ENCODE measurements at places on chromosomes 2 and 18.

- no peak for DNase-seq
Measured at GRCh38 chr2:186339716-186340115, 146.3 kb upstream of the ZC3H15 start.

- DNase-seq: no peak
Measured at GRCh38 chr18:6745504-6746031, 16.1 kb downstream of the ARHGAP28 start.

DNA sequence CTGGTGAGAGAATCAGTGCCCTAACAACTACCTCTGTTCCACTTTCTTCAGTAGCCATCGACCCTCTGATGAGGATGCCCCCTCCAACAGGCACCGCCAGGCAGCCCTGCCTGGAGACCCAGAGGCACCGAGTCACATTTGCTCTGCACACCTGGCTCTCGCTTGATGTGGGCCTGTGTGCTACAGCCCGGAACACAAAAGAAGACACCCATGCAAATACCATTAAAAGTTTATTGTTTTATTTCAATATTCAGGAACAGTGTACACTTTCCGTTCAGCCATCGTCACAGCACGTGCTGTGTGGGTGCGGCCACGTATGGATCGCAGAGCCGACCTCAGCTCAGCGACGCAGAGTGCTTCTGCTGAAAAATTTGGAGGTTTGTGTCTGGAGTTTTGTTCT lies 154.0 kb downstream of the MBP start:
- no peak for DNase-seq

DNA sequence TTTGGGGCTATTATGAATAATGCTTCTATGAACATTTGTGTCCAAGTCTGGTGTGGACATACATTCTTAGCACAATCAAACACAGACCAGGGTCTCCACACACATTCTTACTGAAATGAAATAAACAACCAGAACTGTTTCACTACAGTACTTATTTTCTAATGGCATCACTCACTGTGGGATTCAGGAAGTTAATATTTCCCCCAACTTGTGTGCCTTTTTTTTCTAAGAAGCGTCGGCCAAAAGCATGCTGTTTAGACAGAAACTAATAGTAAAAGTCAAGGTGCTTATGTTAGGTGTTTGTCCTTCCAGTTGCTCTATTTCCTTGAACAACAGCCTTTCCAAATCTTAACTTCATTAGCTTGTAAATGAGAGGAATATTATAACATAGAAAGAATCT lies 117.6 kb downstream of the DOCK10 start:
- no peak for DNase-seq

GRCh38 chr2:212428681-212429478 lies 109.7 kb downstream of the ERBB4 start:
- peak; percentile 5 for DNase-seq

DNA sequence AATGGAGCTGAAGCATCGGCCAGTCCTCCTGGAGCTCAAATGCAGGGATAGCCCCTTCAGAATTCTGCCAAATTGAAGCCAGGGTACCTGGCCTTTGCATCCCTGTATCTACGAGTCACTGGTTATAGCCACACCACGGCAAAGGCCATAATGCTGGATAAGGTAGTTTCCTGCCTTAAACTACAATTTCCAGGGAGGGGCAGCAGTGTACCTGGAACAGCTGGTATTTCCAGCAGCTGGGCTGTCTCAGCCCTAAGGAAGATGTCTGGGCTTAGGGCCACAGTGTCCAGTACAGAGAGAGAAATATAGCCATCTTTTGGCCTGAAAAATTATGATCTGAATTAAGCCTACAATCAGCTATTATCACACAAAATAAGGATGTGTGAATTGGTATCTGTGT lies 180.3 kb downstream of the GCA start:
- DNase-seq: no peak

DNA sequence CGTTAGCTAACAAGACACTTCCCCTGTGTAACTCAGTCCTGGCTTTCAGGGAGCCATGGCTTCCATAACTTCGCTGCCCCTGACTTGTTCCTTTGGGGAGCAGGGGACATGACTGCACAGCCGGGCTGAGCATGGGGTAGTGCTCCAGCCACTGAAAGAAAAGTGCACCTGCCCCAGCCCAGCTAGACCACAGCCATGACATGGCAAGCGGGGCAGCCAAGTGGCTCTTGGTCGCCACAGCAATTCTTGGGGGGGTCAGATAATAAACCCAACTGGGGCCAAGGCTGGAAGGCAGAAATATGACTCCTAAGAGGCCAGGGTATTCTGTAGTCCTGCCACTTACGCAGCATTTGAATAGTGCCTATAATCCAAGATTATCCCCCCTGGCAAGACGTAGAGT lies 289.1 kb downstream of the GBX2 start:
- DNase-seq: no peak

DNA sequence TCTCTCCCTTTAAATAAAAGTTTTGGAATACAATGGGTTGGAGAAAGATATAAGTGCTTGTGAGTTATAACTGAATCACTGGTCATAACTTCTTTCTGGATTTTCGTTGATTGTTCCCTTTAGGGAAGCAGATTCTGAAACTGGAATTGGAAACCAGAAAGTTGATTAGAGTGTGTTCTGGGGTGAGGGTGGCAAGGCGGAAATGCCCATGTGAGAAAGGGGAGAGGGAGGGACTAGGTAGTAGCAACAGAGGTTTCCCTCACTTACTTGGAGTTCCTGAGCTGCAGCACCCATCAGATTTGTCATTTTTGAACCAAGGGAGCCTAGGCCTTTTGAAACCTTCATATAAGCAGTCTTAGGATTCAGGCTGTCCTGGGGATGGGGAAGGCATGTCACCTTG lies 453.4 kb downstream of the KCNJ3 start:
- no peak for DNase-seq

DNA sequence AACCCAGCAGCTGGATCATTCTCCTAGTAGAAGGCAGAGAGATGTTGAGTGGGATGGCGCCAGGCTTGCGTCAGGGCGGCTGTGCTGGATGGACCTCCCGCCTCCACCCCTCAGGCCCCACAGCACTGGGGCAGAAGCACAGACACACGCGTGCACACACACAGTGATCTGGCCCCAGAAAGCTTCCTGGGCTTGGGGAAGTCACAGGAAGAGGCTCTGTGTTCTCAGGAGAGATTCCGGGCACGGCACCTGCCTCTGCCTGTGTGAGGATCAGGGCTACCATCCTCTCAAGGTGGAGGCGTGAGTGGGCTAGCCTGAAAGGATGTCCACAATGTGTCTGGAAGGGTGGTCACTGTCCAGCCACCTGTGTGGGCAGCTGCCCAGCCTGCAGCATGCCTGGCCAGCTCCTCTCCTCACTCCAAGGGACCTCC lies 229.8 kb upstream of the HS6ST1 start:
- DNase-seq: no peak

DNA sequence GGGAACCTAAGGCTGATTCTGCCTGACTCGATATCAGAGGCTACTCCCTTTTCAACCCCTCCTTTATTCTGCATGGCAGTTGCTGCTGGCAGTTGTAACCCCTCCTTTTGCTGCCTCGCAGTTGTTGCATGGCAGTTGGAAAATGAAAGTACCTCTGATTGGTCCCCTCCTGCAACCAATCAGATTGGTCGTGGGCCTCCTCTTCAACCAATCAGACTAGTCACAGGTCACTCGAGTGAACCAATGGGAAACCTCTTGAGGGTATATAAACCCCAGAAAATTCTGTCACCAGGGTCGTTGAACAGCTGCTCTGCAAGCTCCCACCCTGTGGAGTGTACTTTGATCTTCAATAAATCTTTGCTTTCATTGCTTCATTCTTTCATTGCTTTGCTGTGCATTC lies 294.3 kb upstream of the SLC8A1 start:
- DNase-seq: no peak

- no peak for DNase-seq
Measured at GRCh38 chr18:24827501-24827900, 367.1 kb downstream of the HRH4 start.

- no peak for DNase-seq
Measured at GRCh38 chr18:58525517-58525916, 103.4 kb downstream of the ALPK2 start.

- no peak for DNase-seq
Measured at GRCh38 chr18:22711192-22711685, 221.9 kb upstream of the RBBP8 start.

DNA sequence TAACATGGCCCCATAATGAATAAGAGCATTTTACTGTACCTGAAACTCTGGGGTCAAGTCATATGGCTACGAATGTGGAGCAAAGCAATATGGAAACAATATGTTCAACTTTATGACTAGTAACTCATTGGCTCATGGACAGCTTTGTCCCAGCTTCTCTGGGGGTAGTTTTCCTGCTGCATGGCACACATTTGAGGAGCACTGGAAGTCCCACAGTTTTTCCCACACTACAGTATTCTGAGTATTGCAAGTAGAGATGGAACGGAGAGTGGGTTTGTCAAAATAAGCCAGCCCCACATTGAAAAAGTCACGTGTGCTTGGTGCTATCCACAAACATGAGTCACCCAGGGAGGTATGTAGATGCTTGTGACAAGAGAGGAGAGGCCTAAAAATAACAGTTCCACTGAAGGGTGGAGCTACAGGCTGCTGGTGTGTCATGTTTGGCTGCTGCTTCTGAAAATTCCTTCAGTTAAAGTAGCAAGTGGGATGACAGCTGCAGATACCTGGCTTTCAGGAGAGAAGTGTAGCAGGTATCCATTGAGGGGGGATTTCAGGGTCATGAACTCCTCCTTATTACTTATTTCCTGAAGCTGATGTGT lies 48.2 kb upstream of the CTAGE1 start:
- DNase-seq: no peak

GRCh38 chr2:173929441-173929840 lies 35.7 kb downstream of the SP3 start:
- no peak for DNase-seq

DNA sequence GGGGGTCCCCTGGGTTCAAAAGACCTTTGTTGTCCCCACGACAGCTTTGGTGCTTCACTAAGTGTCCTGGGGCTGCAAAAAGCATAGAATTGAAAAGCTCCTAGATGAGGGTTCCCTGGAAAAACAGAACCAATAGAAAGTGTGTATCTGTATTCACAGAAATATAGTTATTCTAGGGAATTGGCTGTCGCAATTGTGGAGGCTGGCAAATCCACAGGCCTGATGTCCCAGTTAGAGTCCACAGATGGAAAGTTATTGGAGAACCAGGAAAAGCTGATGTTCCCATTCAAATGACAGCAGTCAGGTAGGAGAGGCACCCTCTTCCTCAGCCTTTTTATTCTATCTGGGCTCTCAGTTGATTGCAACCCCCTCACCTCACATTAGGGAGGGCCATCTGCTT lies 65.5 kb downstream of the LONRF2 start:
- no peak for DNase-seq
